ENCODE measurements at places on chromosomes 7 and 10.

GRCh38 chr7:69596056-69596455 lies 2.2 kb upstream of the AUTS2 start:
- DNase-seq, result no peak

DNA sequence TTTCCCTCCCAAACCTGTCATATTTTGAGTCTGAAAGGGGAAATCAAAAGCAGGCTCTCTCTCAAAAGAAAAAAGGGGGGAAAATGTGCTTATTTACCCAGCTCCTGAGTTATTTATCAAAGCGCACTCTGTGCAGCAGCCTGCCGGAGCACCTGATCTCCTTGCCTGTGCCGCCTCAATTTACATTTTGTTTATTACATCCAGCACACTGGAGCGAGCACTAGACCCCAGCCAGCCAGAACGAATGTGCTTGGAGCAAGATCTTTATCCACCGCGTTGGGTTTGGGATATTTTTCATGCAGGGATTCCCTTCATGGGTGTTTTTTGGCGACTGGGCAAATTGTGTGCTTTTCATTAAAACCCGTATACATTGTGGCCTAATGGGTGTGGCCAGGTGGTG lies 161.9 kb upstream of the INSYN2A start:
- DNase-seq, result no peak

GRCh38 chr7:141660259-141660658 lies 41.7 kb downstream of the DENND11 start:
- no peak for DNase-seq

GRCh38 chr10:116024271-116024878 lies 248.6 kb downstream of the GFRA1 start:
- DNase-seq, result no peak

DNA sequence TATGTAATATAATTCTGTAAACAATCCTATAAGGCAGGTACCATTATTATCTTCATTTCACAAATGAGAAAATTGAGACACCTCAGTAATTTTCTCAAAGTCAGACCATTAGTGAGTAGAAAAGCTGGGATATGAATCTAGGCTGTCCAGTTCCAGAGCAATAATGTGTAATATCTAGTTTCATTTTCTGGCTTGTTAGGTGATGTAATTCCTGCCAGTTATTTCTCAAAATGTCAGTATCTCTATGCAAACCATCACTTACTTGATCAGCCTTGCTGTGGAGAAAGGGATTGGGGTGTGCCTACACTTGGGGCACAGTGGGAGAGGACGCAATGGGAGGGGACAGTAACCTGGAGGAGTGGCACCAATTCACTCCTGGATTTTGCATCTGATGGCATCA lies 157.5 kb downstream of the LYZL1 start:
- no peak for DNase-seq
